Hematopoietic multipotent progenitor cell treated with erythropoietin and hydrocortisone succinate and interleukin-3 and kit ligand, for 8 days (in vitro differentiated cells): ENCODE measurements at places on chromosomes 16 and 17.
A peak's percentile ranks its signal among the peaks of the same experiment; 100 is the strongest.

- no peak for DNase-seq
Measured at GRCh38 chr17:61203671-61204131, 195.9 kb upstream of the TBX2 start.

- peak; percentile 57 for DNase-seq
Measured at GRCh38 chr17:38900978-38901656, 24.3 kb upstream of the LASP1NB start.

- DNase-seq, result no peak
Measured at GRCh38 chr17:3980381-3981014, 16.3 kb upstream of the ATP2A3 start.

GRCh38 chr16:30567991-30568638, 3.4 kb downstream of the ZNF688 start:
- DNase-seq, result no peak

- DNase-seq, result no peak
Measured at GRCh38 chr17:68431045-68431608, 26.2 kb downstream of the WIPI1 start.

- DNase-seq, result no peak
Measured at GRCh38 chr16:24508614-24509013, 30.8 kb upstream of the RBBP6 start.

DNA sequence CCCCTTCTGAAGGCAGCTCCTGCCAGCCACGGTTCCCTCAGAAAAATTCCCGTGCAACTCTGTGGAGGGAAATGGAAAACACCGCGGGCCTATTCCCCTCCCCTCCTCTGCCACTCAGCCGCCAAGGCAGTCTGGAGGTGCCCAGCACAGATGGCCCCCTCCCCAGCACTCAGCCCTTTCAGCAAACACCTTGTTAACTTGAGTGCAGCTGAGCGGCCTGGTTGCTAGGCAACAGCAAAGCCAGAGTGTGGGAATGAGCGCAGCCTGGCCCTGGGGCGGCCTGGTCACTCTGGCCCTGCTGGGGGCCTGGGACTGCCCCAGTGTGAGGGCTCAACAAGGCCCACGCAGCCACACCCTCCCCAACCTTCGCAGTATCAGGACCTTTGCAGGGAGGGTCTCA, 32.8 kb downstream of the CACNA1G start:
- DNase-seq, result no peak
